ENCODE measurements at places on chromosomes 4 and X.

- DNase-seq = no peak
Observed at GRCh38 chr4:123471655-123472369, 75.2 kb downstream of the SPRY1 start.

DNA sequence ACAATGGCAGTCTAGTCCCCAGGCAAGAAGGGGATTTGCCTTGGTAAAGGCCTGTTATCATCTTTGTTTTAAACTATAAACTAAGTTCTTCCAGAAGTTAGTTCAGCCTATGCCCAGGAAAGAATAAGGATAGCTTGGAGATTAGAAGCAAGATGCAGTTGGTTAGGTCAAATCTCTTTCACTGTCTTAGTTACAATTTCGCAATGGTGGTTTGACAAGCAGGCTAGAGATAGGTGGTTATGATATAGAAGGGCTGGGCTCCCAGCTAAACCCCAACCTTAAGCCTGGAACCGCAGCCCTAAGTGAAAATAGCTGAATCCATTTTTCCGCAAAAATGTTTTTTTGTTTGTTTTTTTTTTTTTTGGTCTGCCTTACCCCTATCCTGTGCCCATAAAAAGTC lies 41.8 kb upstream of the NEIL3 start:
- DNase-seq = no peak

GRCh38 chr4:105014635-105015034 lies 132.0 kb upstream of the TET2 start:
- DNase-seq = no peak

DNA sequence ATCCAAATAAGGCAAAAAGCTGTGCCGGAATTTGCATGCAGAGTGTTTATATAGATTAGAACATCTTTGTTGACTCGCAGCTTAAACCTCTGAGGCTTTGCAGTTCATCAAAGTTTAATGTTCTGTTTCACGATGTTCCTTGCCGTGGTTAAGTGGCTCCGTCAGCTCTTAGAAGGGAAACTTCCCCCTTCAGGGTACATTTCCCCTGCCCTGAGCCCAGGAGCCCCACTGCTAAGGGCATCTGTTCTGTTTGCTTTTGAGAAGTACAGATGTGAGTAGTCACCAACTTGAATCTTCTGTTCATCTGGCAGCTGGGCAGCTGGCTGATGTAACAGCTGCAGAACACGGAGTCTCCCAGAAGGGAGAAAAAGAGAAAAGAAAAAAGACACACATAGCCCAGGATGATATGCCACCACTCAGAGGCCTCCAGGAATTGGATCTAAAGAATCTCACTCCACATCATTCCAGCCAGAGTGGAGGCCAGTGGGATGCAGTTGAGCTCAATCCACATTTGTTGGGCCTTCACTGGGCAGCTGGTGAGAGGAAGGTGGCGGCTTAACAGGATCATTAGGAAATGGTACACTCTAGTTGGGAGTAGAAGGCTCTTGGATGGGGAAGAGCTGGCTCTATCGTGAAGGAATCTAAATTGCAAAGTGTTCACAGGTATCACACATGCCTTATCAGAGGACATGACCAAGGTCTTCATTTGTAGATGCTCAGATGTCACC lies 178.7 kb upstream of the RBPJ start:
- DNase-seq = no peak

GRCh38 chrX:114046695-114047279 lies 537.1 kb upstream of the HTR2C start:
- no peak for DNase-seq

DNA sequence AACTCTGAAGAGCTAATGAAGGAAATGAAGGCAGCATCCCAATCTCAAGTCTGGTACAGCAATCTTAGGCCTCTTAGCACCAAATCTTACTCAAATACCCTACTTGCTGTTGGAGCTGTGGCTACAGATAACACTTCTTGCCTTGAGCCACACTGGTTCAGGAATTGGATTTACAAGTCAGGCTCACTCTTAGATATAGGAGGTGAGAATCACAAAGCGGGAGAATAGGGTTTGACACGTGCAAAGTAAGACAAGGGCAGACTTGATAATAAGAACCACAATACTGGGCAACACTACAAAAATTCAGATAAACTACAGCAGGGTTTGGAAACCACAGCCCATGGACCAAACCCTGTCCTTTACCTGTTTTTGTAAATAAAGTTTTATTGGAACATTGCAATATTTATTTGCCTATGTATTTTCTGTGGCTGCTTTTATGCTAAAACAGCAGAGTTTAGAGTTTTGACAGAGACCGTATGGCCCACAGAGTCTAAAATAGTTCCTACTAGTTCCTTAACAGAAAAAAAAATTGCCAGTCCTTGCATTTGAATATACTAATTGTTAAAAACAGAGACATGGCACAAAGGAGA lies 9.3 kb upstream of the CUL4B start:
- no peak for DNase-seq

DNA sequence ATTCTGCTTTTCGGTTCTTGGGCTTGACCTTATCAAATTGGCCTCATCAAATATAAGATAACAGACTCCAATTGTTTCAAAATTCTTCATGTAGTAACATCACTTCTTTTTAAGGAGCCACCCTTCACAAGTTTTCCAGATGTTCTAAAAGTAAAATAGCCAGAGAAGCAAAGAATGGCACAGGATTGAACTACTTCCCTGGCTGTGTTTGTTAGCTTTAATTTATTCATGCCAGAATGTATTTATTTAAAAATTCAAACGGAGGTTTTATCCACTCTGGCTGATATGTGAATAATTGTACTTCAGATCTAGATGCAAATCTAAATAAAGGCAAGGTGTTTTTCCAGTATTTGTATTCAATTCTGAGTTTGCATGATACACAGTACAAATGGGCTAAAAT lies 581.3 kb upstream of the TENM3 start:
- no peak for DNase-seq

- no peak for DNase-seq
Observed at GRCh38 chr4:163495900-163496299, 1.4 kb downstream of the TMA16 start.

DNA sequence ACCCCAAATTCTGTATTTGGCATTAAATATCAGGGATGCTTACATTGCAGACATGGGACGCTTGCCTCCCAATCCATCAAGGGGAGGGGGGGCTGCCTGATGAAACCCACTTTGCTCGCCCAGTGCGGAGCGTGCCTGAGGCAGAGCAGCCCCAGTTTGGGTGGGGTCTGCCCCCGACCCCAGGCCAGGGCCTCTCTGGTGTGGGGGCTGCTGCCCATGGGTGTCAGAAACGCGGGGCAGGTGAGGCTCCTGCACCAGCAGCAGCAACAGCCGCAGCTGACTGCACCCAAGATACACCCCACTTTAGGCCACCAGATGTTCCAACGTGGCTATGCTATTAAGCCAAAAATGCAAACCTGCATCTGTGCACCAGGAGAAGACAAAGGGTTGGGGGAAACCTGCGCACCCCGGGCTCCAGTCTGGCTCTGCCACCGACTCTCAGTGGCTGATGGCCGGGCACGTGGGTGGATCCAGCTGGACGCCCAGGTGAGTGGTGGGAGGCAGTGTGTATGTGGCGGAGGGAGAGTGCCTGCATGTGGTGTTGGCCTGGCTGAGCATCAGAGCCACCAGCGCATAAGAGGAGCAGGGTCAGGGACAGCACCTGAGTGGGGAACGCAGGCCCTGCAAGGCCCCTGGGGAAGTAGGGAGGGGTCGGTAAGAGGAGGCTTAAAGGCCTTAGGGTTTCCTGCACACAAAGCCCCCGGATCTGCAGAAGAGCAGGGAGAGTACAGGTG lies 86.2 kb downstream of the ABLIM2 start:
- DNase-seq = no peak

GRCh38 chr4:128354205-128354821 lies 66.7 kb upstream of the PGRMC2 start:
- DNase-seq = no peak

- DNase-seq = no peak
Observed at GRCh38 chrX:23742174-23742696, 841 bp downstream of the ACOT9 start.

DNA sequence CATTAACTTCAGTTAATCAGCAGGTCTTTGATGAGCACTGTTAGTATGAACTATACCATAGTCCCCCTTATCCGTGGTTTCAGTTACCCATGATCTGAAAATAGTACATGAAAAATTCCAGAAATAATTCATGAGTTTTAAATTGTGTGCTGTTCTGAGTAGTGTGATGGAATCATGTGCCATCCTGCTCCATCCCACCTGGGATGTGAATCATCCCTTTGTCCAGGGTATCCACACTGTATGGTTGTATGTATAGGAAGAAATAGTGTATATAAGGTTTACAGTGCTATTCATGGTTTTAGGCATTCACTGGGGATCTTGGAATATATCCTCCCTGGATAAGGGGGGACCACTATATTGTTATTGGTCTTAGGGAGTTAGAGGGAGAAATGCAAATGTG lies 24.5 kb downstream of the ARHGAP10 start:
- DNase-seq = no peak

- DNase-seq = no peak
Observed at GRCh38 chrX:3119376-3119775, 78.1 kb downstream of the ARSF start.

GRCh38 chrX:11111947-11112346 lies 815 bp downstream of the HCCS start:
- no peak for DNase-seq

DNA sequence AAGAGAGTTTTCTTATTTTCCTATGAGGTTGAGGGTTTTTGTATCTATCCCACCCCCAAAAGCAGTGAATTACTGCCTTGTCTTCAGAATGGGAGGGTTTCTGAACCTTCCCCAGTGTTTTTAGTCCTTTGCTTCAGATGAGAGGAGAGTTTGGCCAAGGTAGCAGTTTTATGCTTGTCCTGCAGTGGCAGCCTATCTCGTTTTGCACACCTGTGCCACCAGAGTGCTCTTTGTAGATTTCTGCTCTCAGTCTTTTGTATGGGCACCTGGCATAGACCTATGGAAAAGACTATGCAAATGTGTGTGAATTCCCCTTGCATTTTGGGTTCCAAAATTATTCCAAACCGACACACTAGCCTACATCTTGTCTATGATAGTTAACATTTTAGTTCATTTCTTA lies 5.8 kb downstream of the TBC1D19 start:
- no peak for DNase-seq

- DNase-seq = peak; percentile 20
Observed at GRCh38 chrX:103918571-103919269, 43.7 kb upstream of the TMSB15B start.

GRCh38 chr4:149793459-149793858 lies 22.2 kb downstream of the IQCM start:
- DNase-seq = no peak

- no peak for DNase-seq
Observed at GRCh38 chrX:37998586-37999262, 7.6 kb upstream of the SYTL5 start.

DNA sequence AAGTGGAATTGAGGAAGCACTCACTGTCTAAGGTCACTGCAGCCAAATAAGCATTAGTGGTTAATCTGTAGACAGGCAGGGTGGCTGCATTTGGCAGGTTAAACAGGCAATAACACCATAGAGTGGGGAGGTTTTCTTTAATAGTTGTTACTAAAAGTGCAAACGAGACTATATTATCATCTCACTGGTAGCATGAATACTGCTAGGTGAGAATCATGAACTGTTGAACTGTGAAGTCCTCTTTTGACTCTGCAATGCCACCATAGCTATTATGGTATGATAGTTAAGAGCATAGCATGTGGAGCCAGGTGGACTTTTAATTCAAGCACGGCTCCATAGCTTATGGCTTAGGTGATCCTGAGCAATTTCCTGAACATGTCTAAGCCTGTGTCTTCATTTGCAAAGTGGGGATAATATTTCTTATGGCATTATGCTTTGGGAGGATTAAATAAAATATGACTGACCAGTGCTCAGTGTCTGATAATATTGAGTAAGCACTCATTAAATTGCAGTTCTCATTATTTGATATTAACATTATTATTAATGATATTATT lies 235.6 kb upstream of the HHIP start:
- DNase-seq = no peak

DNA sequence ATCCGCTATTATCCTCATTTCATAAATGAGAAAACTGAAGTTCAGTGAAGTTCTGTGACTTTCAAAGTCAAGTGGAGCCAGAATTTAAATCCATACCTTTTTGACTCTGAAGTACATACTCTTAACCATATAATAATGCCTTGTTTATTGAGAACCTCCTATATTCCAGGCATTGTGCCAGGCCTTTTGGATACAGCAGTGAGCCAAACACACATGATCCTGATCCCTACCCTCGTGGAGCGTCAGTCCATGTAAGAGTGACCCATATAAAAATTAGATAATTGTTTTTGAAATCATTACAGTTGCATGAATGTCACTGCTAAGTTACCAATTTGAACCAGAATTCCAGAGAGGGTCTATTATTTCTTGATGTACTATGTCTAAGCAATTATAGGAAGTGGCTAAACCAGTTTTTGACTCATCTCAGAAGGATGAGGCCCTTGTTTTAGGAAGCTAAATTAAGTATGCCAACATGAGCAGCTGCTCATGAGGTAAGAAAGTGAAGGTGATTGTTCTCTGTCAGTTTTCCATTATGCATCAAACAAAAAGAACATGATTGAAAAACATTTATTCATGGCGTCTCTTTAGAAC lies 289.5 kb downstream of the GLUD2 start:
- no peak for DNase-seq

DNA sequence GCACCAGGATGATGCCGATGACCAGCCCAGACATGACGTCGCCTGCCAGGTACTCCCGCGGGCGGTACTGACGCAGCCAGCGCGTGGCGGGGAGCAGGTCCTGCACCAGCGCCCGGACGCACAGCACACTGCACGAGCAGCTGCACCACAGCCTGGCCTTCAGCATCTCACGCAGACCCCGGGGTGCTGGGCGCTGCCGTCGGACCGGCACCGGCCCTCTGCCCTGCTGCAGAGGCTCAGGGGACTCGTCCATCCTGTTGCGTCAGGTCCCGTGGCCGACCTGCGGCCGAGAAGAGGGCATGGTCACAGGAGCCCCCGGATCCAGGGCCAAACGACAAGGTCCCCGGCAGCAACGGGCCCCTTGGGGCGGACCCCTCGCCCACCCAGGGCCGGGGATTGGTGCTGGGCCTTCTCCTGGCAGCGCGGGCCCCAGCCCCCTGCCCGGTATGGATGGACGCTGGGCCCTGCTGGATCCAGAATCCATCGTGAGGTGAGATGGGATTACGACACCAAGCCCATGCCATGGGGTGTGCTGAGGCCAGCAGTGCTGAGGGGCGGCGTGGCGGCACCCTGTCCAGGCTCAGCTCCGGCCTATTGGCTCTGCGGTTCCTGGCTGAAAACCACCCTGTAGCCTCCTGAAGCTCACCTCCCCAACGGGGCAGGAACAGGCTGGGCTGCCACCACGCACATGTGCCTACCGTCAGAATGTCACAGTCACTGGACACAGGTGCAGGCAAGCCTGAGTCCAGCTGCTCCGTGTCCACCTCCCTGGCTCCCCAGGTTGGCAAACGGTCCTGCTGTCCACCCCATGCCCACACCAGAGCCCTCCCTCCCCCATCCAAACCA lies 1.5 kb downstream of the SLC26A1 start:
- DNase-seq = no peak

GRCh38 chrX:40663078-40663740 lies 15.8 kb upstream of the CXorf38 start:
- no peak for DNase-seq

- DNase-seq = no peak
Observed at GRCh38 chr4:2734612-2735011, 21.5 kb downstream of the TNIP2 start.

GRCh38 chr4:23737571-23737970 lies 152.3 kb downstream of the PPARGC1A start:
- no peak for DNase-seq

All from activated CD8-positive, alpha-beta memory T cell treated with anti-CD3 and anti-CD28 coated beads for 48 hours (primary cell).